ENCODE measurements at places on chromosomes 2 and 18.

- no peak for DNase-seq
Observed at GRCh38 chr2:181314551-181314950, 142.6 kb upstream of the ITGA4 start.

- DNase-seq = no peak
Observed at GRCh38 chr2:35973132-35973736, 382.3 kb upstream of the CRIM1 start.

DNA sequence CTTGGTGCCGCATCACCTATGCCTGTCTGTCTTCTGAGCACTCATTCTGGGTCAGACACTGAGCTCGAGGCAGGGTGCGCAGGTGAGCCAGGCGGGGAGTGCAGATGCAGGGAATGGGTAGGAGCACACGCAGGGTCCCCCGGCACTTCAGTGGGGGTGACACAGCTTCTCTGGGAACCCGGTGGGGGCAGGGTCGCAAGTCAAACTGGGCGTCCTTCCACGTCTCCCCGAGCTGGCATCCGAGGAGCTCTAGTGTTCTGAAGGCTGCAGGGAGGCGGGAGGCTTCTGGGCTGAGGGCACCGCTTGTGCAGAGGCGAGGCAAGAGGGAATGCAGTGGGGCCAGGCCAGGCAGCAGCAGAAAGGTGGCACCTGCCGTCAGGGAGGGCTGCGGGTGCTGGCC is 86.0 kb downstream of the DGKD start:
- no peak for DNase-seq

DNA sequence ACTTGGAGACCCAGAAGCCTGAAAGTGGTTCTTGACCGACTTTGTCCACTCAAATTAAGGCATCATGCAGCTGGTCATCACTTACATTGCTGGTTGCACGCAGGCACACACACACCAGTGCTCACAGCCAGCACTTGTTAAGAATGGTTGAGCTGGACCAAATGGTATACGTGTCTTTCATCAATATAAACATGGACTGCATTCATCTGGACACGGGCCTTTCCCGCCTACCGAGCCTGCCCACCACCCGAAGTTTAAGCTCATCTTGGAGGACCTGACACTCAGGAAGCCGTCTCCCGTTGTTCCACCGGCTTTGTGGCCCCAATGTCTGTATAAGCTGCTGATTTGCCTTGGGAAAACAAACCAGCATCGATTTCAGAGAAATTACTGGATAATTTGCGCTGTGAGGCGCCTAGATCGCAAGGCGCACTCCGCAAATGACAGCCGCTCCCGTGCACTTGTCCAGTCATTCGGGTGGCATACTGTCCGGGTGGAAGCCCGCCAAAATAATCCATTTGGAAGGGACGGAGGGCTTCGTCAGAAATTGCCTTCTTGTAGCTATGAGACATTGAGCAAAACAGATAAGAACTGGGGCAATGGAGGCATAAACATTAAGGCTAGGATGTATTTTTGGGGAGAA is 40.1 kb upstream of the AKAIN1 start:
- DNase-seq = peak; percentile 43

- no peak for DNase-seq
Observed at GRCh38 chr2:16661936-16662839, 3.4 kb downstream of the CYRIA start.

DNA sequence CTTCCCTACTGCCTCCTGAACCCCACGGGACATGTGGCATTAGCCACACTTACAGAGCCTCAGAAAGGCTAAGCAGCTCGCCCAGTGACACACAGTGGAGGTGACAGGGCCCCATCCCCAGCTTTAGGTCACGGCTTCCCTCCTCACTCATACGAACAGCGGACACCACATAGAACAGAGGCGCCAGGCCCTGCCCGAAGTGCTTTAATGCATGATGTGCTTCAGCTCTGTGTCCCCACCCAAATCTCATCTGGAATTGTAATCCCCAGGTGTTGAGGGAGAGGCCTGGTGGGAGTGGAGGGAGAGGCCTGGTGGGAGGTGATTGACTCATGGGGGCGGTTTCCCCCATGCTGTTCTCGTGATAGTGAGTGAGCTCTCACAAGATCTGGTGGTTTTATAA is 135.3 kb downstream of the PTGR3 start:
- no peak for DNase-seq

DNA sequence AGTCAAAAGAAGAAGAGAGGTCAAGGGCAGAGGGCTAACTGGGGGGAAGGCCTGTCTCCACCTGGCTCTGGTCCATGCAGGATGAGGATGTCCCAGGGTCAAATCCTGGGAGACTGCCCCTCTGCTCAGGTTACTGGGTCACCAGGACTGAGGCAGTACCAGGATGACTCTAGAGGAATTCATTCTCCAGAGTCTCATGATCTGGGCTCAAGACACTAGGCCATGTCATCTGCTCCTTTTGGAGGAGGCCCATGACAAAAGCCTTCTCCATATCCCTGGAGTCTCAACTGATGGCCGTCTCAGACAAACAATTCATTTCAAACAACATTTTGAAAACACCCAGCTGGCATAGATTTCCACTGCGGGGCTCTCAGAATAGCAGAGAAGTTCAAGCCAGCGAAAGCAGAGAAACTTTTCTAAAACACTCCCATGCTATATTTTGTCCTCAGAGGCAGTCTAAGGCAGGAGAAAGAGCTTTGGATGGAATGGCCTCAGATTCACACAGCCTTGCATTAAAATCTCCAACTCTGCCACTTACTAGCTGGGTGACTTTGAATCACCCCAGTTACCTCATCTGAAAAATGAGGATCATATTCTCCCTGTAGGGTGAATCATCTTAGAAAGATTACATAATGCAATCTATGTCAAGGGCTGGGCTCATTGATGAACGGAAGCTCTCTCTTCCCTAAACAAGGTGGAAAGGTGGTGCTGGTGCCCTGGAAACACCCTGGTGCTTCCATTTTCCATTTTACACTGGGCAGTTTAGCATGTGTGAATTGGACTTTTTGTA is 48.8 kb upstream of the LCLAT1 start:
- DNase-seq = no peak

DNA sequence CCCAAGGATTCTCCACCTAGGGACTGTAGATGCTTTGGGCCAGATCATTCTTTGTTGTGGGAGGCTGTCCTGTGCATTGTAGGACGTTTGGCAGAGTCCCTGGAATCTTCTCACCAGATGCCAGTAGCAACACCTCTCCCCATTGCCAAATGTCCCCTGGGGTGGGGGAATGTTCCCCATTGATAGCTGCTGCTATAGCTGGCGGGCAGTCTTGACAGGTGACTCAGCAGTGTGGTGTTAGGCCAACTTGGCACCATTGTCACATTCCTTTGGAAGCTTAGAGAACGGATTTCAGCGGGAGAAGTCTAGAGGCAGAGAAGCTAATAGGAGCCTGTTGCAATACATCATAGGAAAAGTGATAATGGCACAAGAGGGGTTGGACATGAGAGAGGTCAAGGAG is 495.7 kb upstream of the SMIM21 start:
- DNase-seq = no peak

- no peak for DNase-seq
Observed at GRCh38 chr2:207704078-207704477, 7.4 kb upstream of the CCNYL1 start.

DNA sequence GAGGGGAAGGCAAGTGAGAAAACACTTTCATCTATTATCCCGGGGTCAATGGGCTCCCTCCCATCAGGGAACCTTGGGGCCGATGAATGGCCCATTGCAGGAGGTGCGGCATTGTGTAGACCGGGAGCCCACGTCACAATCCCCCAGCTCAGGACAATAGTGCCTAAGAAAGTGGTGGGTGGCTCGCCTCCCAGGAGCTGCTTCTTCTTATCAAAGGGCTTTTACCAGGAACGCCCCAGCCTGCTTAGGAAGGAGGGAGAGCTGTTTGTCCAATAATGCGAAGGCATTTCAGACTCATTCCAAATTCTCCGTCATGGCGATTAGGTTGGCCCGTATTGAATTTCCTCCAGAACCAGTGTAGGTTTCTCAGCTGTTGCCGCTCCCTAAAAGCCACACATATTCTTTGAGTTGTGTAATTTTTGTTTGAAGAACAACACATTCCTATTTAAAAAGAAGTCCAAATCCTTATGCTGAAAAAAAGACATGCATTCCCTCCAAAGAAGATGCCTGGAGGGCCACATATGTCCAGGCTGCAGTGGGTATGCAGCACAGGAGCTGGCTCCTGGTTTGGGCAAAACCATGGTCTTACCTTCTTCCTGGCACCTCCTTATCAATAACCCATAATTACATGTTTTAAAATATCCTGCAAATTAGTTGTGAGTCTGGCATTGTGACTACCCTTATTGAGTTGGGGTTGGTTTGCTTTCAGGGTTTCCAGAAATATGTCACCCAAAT is 264.7 kb downstream of the MYCN start:
- DNase-seq = no peak

DNA sequence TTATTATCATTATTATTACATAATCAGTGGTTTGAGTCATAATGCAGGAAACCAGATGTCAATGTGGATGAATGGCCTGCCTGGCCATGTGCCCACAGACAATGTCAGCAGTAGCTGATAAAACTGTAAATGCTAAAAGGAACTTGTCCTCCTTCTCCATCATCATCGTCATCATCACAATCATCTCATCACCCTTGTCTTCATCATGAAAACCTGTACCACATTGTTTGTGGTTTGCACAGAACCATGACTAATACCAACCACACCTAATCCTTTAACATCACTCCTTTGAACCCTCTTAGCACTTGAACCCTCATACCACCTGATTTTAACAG is 96.0 kb downstream of the HNMT start:
- peak; percentile 21 for DNase-seq

GRCh38 chr2:18722101-18722500 is 132.7 kb upstream of the NT5C1B start:
- no peak for DNase-seq

DNA sequence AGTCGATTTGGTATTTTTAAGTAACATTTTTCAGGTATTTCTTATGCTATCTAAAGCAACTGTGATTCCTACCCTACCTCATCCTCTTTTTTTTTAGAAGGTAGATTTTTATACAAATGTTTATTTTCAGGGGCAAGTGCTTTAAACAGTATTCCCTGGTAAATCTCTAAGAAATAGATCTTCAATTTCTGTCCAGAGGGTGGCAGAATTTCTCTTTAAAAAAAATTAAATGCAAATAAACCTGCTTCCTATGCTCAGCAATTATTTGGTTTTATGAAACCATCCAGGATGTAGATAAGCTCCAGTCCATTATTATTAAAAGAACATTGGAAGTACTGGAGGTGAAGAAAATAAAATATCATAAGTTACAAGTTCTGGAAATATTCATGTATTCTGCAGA is 191.9 kb downstream of the MYO3B start:
- peak; percentile 54 for DNase-seq

DNA sequence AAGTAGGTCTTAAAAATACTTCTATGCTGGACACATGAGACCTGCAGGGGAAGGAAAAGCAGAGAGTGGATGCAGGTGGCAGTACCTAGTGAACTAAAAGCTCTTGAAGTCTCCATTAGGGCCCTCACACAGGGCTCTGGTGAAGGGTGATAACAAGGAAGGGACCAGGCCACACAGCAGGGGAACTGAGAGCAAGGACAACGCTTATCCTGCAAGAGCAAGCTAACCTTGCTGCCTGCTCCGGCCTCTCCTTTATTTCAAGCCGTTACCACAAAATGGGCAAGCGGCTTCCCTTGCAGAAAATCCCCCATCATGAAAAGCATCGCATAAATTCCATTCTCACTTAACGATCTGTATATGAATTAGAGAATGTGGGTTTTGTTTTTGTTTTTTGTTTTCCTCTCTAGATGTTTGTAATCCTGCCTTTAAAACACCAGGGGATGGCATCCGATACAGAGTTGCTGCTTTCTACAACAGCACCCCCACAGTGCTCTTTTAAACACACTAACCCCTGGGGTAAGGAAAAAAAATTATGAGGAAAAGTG is 64.5 kb downstream of the CACNB4 start:
- DNase-seq = no peak

GRCh38 chr2:112876971-112877361 is 34.0 kb upstream of the IL37 start:
- no peak for DNase-seq

DNA sequence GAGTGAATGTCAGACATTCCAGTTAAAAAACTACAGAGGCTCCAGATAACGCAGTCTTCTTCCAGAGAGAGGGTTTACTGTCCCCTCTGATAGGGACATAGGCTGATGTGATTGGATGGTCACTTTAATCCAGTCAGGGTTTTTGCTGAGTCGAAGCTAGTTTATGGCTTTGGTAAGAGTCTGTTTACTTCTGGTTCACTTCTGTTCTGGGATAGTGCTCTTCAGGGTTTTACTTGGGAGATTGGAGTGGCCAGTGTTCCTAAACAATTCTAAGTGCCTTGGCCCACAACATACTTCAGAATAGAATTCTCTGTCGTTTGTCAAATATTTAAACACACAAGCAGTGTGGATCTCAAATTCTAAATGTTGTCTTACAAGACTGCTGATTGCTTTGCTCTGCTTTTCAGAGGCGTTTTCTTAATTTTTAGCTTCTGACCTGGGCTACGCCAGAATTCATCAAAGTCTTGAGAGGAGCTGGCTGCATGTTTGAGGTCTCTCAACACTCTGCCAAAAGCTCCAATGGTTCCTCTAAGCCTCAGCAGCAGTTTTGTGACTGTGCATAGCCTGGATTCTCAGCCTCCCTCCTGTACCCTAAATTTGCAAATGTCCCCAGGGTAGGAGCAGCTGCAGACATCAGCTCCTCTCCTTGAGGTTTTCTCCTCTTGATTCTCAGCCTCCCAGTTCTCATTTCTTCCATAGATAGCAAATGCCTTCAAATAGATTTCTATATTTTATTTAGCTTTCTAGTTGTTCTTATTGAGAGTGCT is 105.8 kb downstream of the BABAM2 start:
- DNase-seq = no peak

GRCh38 chr2:218263817-218264641 is 3.2 kb downstream of the GPBAR1 start:
- DNase-seq = no peak

DNA sequence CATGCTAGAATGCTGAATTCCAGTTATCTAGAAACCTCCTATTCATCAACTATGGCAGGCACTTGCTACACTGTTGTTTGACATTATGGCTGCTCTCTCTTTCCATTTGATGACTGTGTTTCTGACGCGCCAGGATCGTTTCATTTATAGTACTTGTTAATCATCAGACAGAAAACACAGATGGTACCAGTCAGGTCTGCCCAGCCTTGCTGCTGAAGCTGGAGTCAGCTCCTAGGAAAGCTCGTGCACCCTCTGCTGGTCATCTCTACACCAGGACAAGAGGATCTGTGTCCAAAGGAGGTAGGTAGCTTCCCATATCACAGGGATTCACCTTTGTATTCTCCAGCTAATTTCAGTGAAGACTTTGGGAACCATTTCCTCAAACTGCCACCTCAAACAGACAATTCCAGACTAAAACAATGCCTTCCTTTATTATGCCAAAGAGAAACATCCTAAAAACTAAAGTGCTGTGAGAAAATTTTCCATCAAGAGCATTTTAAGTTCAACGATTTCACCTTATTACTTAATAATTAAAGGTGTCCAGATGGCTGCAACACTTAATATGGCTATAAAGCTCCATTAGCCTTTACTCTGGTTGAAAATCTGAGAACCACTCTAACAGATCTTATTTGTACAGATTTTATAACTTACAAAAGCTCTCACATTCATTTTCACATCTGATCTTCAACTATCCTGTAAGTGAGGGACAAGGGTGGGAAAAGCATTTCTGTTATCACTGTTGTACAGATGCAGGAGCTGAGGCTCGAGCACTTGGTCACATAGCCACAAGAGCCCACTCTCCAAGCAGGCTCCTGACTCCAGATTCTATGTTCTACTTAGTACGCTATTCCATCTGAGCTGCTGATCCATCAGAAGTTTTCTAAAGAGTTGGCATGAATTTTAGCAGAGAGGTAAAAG is 17.5 kb downstream of the METTL8 start:
- DNase-seq = peak; percentile 99

Data from NCI-H1694 (cell line).